ENCODE measurements at places on chromosomes 2 and 18. TPM values are rescaled to one million over a fixed set of nuclear protein-coding genes. Genes with fewer than 3 reads are reported as not detected.

Gene TRABD2A
- polyA plus RNA-seq, result 18.0 TPM

DNA sequence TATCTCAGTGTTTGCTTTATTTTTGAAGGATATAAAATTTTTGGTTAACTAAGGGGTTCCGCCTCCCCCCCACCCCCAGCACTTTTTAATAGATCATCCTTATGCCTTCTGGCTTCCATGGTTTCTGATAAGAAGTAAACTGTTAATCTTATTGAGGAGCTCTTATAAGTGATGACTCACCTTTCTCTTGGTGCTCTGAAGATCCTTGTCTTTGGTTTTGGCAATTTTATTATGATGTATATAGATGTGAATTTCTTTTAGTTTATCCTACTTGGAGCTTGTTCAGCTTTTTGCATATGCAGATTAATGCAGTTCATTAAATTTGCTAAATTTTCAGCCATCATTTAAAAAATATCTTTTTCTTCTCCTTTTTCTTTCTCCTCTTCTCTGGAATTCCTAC lies 91.7 kb upstream of the CTAGE1 start:
- no peaks in the 10 kb centered on the region for H3K36me3 ChIP-seq
- no peak overlapping the region for H3K27ac ChIP-seq
- no peak for DNase-seq
- no peaks in the 10 kb centered on the region for H3K4me1 ChIP-seq
- H3K4me3 ChIP-seq, result no peak overlapping the region

GRCh38 chr2:221818616-221819320 lies 246.7 kb upstream of the EPHA4 start:
- H3K27me3 ChIP-seq, result no peaks in the 10 kb centered on the region
- H3K36me3 ChIP-seq, result no peaks in the 10 kb centered on the region
- H3K4me3 ChIP-seq, result no peak overlapping the region
- H3K27ac ChIP-seq, result no peak overlapping the region
- DNase-seq, result no peak

GRCh38 chr2:159379181-159379580 lies 92.7 kb upstream of the WDSUB1 start:
- H3K36me3 ChIP-seq, result peaks cover 15% of the 10 kb centered on the region
- H3K4me1 ChIP-seq, result peaks cover 18% of the 10 kb centered on the region
- no peak overlapping the region for H3K4me3 ChIP-seq

DNA sequence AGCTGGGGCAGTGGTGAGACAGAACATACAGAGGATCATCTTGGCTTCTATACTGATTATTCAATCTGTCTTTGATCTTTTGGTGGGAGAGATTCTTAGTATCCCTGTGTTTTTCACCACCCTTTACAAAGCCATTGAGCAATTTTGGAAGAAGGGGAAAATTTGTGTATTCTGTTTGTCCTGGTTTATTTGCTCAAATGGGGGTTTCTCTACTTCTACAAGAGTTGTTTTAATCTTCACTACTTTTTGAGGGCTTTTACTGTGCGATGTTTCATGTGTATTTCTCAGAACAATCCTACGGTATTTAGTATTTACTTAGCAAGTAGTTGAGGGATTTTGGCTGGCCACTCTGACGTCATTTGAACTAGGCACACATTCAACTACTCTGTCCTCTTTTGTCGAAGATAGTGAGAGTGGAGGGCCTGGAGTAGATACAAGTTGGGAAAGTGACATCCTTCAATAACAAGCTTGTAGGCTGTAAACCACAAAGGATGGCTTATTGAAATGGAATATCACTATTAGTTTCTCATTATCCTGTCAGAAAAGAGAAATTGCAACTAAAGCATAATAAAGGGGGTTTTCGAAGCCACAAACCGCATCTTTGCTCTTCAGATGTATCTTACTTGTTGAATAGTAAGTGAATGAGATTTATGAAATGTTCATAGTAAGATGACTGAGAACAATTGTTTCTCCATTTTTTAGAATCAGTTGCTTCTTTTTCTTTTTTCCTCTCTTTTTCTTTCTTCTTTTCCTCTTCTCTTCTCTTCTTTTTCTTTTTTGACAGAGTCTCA lies 24.8 kb downstream of the FMNL2 start:
- no peak overlapping the region for H3K27ac ChIP-seq
- no peak for DNase-seq
- H3K4me3 ChIP-seq, result no peak overlapping the region
- no peaks in the 10 kb centered on the region for H3K4me1 ChIP-seq

DNA sequence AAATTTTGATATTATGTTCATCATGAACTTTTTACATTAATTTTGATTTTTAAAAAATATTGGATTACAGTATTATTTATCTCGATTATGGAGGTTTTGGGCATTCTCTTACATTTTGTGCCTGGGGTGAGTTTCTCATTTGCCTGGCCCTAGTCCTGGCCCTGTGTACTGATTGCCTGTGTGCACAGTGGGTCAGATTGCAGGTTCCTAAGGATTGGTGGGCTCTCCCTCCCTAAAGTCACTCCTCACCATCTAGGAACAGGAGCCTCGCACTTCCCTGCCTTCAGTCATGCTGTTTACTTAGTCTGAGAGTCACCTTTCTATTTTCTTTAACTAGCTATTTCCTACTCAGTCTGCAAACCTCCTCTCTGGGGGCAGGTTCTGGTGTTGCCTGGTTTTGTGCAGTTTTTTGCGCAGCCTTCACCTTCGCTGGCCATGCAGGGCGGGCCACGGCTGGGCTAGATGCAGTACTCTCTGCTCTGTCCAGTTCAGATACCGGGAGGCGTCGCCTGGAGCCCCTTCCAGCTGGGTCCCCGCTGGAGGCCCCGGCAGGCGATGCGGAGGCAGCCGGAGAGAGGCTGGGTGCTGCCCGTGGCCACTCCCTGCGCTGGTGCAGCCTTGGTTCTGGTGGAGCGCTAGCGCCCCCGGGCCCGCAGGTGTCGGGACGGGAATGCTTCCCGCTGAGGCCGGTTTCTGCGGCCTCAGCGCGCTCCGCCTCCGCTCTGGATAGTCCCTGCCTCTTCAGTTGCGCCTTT lies 23.3 kb upstream of the MC5R start:
- DNase-seq, result peak; percentile 73
- H3K27ac ChIP-seq, result no peak overlapping the region
- H3K4me3 ChIP-seq, result peak overlapping the region; percentile 46
- no peaks in the 10 kb centered on the region for H3K27me3 ChIP-seq
- peaks cover 1% of the 10 kb centered on the region for H3K4me1 ChIP-seq

Gene CXCR1
- 0.01 TPM for polyA plus RNA-seq

Data from large intestine (tissue), 12 donors.